ENCODE measurements at places on chromosomes 7 and 10.
A peak's percentile ranks its signal among the peaks of the same experiment; 100 is the strongest.

- DNase-seq, result no peak
Observed at GRCh38 chr10:84159076-84159685, 14.4 kb upstream of the GPR15LG start.

GRCh38 chr7:94823947-94824346 lies 83.4 kb upstream of the PPP1R9A start:
- DNase-seq, result no peak

DNA sequence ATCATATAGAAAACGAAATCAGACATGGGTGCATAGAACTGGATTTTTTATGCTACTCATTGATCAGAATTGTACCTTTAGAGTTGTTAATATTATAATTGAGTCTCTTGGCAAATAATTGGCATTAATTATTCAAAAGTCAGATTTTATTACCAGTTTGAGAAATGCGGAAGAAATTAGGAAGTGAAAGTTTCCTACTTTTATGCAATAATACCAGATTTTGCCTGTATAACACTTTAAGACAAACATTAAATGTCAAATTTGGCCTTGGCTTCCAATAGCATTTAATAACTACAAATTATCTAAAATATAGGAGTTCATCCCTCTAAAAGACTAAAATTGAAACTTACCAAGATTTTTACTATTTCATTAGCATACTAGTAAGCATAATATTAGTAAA lies 6.8 kb upstream of the TFEC start:
- DNase-seq, result no peak

DNA sequence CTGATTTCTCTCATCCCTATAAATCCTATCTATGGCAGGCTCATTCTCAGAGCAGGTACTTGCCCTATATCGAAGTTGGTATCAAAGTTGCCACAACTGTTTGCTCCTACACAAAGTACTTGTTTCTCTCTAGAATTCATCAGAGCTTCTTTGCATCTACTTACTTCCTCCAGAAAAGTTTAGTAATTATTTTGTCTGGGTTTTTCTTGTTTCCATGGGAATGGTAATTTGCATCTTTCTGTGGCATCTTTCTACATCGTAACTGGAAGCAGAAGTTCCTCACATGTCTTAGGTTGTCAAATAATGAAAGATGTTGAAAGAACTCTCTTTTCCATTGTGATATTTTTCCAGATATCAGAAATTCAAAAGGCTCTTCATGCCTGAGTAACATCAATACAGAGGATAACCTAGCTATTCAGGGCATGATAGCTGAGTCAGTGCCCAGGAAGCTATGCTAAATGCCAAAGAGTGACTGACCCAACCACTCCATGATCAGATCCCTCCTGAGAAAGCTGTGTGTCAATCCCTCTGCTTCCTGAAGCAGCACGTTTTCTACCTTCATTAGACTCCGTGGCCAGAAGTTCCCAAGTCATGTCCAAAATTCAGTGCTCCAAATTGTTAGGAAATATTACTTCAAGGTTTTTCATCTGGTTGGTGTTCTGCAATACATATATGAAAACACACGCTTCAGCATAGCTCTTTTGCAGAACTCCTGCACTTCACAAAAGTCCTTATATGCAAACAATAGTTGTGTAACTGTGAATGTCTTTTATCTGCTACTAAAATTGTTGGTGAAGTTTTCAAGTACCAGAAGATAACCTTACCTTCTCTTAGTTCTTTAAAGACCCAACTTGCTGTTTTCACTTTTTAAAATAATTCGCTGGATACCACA lies 216.5 kb downstream of the VTI1A start:
- no peak for DNase-seq

DNA sequence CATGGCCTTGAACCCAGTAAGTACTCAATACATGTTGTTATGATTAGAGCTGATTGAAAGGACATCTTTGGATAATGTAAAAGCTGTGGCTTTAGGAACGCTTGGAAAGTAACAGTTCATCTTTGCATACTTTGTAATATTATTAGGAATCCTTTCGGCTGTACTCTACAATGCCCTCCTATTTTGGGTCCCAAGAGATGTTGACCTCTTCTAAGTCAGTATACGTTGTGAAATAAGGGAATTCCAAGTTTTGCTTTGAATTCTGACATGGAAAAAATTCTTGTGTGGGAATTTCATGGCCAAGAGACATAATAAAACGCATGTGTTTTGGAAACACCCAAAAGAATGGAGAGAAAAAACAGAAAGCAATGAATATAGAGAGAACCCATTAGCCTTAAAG lies 7.7 kb downstream of the AGR3 start:
- no peak for DNase-seq

DNA sequence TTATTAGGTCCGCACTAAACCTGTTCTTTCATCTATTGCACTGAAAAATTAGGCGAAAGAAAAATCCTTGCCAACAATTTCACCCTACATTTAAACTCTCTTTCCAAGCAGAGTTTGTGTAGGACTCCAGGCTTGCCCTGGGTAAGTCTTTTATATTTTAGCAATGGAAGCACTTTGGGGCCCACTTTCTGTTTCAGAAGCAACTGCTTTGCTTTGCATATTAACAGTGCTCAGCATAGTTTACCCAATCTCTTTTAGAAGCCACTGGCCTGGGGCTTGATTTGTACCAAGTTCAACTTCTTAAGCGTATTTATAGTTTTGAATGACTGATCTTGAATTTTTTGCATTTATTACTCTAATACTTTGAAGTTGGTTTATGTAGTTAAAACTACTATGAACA lies 78.8 kb upstream of the MDFIC start:
- DNase-seq, result no peak

GRCh38 chr7:133853706-133854276 lies 273.3 kb upstream of the LRGUK start:
- DNase-seq, result no peak

DNA sequence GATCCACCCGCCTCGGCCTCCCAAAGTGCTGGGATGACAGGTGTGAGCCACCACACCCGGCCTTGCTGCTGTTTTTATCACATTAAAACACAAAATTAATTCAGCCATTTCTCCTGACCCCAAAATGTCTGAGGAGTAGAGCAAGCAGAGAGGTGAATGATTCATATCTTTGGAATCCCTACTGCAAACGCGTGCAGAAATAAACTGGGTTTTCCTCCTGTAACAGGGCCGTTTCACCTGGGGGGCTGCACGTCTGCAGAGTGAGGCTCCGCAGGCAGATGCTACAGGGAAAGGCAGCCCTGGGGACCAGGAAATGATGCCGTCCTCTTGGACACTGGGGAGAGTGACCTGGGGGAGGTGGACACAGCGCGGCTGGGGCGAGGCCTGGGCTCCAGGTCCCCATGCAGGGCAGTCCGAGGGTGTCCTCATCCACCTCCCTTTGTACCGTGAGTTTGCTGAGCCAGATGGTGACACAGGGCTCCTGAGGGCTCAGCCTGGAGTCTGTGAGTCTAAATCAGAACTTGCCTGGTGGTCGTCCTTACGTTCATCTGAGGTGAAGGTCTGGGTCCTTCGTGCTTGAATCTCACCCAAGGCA lies 41.9 kb downstream of the PDGFA start:
- DNase-seq, result no peak

DNA sequence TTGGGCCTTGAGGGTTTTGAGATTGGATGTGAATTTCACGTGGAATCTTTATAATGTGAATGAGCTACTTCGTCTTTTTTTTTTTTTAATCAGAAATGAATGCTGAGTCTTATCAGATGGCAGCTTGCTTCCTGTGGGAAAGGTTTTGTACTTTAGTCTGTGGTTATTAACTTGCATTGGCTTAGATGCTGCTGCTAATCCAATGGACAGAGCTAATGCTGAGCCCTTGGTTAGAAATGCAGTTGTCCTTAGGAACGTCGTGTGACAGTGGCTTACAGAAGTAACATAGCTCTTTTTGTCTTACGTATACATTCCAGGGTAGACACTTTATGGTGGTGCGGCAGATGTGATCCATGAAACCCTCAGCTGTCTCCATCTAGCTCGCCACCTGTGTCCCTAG lies 32.8 kb downstream of the ADCY1 start:
- no peak for DNase-seq

DNA sequence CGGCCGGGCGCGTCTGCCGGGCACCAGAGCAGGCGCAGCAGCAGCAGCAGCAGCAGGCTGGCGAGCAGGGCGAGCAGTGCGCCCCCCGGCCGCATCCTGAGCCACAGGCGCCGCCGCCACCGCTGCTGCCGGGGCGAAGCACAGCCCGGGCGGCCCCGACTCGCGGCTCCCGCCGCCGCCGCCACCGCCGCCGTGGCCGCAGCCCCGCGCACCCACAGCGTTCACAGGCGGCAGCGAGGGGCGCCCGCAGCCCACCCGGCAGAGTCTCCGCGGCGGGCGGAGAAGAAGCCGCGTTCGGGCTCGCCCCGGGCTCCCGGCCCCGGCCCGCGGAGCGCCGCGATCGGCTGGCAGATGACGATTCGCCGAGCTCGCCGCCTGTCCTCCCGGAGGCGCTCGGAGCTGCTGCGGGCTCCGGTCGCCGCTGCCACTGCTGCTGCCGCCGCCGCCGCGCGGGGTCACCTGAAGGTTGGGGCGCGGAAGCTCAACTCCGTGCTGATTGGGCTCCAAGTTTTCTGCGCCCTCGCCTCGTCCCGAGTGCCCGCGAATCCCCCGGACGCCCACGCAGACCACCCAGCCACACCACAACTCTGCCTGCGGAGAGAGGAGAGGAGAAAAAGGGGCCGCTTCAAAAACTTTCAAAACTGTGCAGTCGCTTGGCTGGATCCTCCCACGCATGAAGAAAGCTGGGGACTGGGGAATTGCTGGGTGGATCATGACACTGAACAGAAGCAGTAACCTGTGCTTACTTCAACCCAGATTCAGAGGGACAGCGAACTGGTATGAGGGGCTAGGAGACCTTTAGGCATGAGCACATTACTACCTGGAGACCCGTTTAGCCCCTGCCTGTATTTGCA lies at the start of gene ST8SIA6:
Gene ST8SIA6 (minus strand): TSS at position 435 of the 854 bp plus-strand sequence. CDS start 340 bp downstream, at position 95.
- peak; percentile 13 for DNase-seq

All from posterior cingulate gyrus (tissue), 11 donors.